Endothelial cell (in vitro differentiated cells): ENCODE measurements at places on chromosomes 12 and 14.

DNA sequence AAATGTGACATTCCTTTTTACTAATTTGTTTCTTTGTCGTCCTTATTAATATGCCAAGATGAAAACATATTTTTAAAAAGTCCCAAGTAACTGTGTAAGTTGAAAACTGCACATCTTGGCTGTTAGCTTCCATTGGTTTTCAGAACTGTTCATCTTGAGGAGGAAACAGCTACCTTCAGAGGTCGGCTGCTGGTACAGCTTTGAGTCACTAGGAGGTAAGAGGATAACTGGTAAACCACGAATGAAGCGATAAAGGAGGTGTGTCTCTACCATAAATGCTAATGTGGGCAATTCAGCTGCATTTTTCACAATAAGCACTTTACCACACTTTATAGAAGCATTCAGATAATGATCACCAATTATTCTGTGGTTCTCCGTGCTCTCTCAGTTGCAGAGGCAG is 137.5 kb upstream of the KRAS start:
- no peak for DNase-seq

- no peak for DNase-seq
These were observed 40.7 kb upstream of the HDAC7 start for GRCh38 chr12:47860279-47860841.

DNA sequence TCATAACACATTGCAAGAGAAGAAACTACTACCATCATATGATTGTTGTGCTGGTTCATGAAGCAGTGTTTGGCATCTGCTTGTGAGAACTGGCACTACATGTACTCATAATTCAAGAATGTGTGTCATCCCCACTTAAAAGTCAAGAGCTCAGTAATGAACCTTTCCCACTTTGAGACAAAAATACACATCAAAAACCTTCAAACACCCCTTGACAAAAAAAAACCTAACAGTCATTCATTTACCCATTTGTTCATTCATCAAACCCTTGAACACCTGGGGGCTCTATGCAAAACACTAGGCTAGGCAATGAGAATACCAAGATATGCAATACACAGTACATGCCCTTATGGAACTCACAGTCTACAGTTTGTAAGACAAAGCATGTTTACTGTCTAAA is 40.0 kb downstream of the KIF21A start:
- DNase-seq, result no peak

- peak; percentile 34 for DNase-seq
These were observed 108.5 kb upstream of the ESRRB start for GRCh38 chr14:76267322-76268046.

GRCh38 chr12:116969615-116970585 is 59.1 kb downstream of the FBXW8 start:
- no peak for DNase-seq

- DNase-seq, result no peak
These were observed 193.1 kb downstream of the SOX5 start for GRCh38 chr12:23756416-23756815.

GRCh38 chr14:51922624-51923023 is 62.2 kb downstream of the GNG2 start:
- peak; percentile 7 for DNase-seq

DNA sequence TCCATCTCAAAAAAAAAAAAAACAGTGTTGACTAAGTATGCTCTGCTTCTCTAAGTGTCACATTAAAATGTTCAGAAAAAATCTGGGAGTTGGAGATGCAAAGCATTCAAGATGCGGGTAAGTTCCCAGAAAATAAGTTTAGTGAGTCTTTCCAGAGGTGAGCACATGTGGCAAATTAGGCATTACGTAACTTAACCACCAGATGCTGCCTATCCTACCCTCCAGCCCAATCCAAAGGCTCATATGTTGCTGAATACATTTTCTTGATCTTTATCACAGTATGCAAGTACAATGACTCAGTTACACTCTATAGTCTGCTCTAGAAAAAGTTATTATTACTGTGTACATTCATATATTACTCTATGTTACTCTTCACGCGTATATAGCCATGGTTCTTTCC is 3.6 kb downstream of the SLC2A14 start:
- DNase-seq, result no peak

GRCh38 chr12:131986910-131987309 is 37.2 kb downstream of the EP400 start:
- no peak for DNase-seq

DNA sequence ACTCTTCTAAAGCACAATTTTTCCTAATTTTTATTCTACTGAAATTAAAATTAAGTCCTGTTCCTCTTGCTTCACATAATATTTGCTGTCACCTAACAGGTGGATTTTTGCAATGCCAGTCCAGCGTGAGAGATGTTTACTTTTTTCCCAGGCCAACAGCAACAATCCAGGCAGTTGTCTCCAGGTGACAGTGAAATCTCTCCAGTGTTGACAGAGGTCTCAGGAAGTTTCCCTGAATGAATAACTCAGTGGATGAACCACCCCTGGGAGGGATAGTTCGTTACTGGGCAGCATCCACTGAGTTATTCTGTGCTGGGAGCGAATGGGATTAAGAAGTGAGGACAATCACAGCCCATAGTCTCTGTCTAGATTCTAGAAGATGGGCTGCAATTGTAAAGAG is 7.1 kb upstream of the NT5DC3 start:
- DNase-seq, result no peak

GRCh38 chr12:114403011-114403689 is 2.8 kb downstream of the TBX5 start:
- DNase-seq, result peak; percentile 71

- DNase-seq, result no peak
These were observed 25.8 kb downstream of the RIN3 start for GRCh38 chr14:92539419-92539818.

GRCh38 chr12:116339062-116339461 is 61.6 kb upstream of the MED13L start:
- no peak for DNase-seq

DNA sequence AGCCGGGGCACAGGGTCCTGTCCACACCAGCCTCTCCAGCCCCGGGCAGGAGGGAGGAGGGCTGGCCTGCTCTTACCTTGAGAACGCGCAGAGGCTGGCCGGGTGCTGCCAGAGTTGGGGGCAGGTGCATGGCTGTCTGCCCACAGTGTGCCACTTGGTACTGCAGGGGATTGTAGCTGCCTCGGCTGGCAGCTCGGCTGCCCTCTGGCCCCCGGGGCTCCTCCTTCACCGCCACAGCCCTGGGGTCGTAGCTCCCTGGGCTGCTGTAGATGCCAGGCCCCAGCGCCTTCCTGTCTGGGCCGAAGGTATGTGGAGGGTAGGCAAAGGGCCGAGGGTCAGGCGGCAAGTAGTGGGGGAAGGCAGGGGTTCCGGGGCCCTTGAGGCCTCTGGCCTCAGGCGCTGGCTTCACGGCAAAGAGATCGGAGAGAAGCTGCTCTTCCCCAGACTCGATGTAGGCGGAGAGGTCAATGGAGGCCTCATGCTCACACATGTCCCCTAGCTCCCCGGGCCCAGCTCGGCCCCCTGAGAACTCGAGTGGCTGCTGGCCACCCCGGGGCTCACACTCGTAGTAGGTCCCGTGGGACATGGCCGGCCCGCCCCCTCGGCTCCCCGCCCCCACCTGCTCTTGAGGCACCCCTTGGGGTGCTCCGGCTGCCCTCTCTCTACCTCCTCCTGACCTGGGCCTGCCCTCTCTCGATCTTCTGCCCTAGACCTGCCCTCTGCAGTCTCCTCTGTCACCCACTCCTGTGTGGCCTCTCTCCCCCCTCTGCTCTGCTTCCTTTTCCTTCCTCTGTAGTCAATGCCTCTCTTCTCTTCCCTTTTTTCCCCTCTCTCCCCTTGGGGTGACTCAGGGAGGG is at the start of gene CEBPE:
CEBPE (minus strand) TSS at position 750 of the 857 bp plus-strand sequence; CDS start at position 586, 164 bp downstream.
- DNase-seq, result no peak

GRCh38 chr12:88960213-88960878 is 380.1 kb upstream of the KITLG start:
- no peak for DNase-seq

- no peak for DNase-seq
These were observed at the start of gene SERPINA1 for GRCh38 chr14:94388384-94389103. Gene SERPINA1, minus strand, starts transcription at chr14:94388602. Its CDS starts 5,365 bp downstream, at chr14:94383237.

DNA sequence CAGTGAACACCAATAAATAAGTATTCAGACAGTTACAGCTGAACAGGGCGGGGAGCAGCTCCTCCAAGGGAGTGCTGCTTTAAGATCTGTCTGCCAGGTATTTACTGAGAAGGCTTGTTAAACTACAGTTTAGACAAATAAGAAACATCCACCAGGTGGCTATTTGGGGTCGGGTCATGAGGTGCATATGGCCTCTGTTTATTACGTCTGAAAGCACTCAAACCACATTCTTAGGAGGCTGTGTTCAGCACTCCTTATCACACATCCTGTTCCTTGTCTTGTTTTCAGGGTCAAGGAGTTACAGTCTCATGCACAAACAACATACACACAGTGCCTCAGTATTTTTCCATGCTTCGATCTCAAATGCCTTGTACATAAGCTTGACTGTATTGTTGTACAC is 78.8 kb downstream of the KCNMB4 start:
- DNase-seq, result no peak

DNA sequence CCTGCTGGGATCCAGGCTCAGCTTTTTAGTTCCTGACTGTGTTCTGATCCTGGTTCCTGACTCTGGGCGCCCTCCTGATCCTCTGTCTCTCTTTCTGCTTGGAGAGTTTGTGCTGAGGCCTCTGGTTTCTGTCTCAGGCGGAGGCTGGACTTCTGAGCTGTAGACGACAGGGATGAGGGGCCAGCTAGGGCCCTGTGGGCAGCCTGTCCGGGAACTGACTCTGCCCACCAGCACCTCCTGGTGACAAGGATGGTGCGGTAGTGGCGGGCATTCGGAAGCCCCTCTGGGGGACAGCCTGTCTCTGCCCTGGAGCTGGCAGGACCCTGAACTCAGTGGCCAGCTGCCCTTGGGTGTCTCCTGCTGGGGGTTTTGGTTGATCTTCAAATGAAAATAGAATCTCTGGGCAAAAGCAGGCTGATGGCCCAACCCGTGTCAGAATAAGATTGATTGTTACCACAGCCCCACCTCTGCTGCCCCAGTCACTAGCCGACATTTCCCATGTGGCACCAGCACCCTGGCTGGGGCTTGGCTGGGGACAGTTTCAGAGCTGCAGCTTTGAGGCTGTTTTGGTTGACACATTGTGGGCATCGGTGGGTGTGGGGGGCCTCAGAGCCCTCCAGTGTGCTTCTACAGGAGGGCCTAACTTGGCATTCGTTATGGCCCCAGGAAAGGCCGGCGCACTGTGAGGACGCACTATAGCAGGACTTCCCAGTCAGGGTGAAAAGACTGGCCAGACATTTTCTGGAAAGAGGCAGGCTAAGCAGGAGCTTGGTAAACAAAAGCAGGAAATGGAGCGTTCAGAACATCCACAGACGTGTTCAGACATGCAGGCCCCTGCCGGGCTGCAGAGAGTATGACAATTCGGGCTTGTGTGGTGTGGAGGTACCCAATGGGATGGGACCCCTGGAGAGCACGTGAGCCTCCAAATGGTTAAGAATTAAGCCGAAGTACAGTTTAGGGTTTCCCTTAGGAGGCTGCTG is 16.2 kb downstream of the KRT80 start:
- DNase-seq, result peak; percentile 57

- DNase-seq, result no peak
These were observed 423.2 kb downstream of the GLT1D1 start for GRCh38 chr12:129276361-129277060.

DNA sequence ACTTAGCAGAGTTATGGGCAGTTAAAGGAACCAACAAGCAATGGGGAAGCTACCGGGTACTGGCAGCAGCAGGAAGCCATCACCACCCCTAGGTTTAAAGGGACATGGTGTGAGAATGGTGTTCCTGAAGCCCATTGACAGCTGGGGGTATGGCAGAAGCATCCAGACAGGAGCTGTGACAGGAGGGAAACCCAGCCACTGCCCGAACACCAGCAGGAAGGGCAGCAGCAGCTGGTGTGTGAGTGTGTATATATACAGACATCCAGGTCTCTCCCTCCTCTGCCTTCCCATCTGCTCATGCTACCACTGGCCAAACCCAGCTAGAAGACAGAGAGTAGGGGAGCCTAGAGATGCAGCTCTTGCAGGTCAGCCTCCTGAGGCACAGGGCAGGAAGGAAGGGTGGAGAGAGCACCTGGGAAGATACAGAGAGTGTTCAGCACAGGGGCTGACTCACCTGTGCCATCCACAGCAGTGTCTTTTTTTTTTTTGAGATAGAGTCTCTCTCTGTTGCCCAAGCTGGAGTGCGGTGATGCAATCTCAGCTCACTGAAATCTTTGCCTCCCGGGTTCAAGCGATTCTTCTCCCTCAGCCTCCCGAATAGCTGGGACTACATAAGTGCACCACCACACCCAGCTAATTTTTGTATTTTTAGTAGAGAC is 9.2 kb upstream of the ADCK1 start:
- DNase-seq, result no peak

- DNase-seq, result no peak
These were observed 624.8 kb upstream of the TMEM132C start for GRCh38 chr12:127642208-127642607.

GRCh38 chr14:79833781-79834180 is 377.5 kb downstream of the DIO2 start:
- no peak for DNase-seq

DNA sequence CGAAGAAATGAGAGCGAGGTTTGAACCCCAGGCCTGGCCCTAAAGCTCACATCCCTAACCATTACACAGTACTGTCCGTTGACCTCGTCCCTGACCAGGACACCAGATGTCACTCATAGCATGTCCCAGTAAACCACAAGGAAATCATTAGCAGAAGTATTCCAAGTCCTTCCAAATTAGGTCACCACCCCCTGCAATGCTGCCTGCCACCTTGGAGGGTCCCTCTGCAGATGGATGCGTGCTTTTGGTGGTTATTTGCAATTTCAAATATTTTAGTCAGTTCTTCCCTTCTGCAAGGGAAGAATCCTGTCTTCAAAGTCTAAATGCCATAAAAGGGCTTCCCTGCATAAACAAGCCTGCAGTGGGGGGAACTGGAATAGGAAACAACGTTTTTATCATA is 71.3 kb downstream of the CLMN start:
- no peak for DNase-seq
